Activated T-cell treated with anti-CD3 and anti-CD28 coated beads, Interleukin-2, amount 50 U/mL, for 48 hours (primary cell): ENCODE measurements at places on chromosomes 7 and 10.

- DNase-seq: no peak
These were observed at the start of gene CPXM2 for GRCh38 chr10:123891144-123892071. Gene CPXM2 (minus strand): TSS chr10:123891807. CDS start chr10:123891659, 148 bp downstream.

DNA sequence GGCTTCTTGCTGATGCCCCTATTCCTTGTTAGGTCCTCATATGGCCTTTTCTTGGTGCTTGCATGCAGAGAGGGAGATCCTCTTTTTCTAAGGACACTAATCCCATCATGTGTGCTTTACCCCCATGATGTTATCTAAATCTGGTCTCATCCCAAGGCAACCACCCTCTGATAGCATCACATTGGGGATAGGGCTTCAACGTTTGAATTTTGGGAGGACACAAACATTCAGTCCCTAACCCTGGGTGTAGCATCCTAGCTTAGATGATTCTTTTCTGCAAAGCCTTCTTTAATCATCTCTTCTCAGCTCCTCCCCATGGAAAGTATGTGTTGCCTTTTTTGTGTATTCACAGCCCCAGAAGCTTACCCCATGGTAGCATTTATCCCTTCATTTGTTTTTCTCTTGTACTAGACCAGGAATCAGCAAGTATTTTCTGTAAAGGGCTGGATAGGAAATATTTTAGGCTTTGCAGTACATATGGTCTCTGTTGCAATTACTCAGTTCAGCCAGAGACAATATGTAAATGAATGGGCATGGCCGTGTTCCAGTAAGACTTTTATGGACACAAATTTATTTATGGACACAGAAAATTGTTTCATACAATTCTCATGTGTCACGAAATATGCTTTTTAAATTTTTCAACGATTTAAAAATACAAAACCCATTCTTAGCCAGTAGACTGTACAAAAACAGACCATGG, 101.5 kb upstream of the CSTF2T start:
- DNase-seq: no peak

GRCh38 chr7:128666200-128666599, 5.9 kb upstream of the GARIN1A start:
- no peak for DNase-seq

GRCh38 chr10:88114368-88114767, 250.9 kb downstream of the PTEN start:
- DNase-seq: peak; percentile 47

DNA sequence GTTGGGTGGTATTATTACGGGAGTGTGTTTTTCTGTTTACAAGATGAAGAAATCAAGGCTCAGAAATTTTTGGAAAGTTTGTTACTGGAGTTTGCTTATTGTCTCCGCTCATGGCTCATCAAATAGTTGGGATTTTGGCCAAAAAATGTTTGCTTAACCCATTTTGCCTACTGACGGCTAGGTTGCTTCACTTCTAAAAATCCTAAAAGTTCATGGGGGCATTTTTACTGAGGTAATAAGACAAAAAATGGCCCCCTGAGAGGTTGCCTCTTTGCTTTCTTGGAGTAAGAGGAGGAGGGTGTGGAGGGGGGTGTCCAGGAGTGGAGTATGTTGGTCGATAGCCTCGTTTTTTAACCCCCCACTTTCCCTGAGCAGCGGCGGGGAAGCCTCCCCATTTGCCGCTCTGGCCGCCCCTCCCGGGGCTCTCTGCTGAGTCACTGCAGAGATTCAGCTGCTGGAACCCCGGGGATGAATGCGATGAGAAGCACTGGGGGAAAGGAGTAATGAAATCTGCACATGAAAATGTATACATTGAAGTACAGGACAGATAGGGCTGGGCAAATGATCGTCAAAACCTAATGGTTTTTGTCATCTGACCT, 1.5 kb downstream of the MEST start:
- no peak for DNase-seq

GRCh38 chr7:122616951-122617350, 82.0 kb downstream of the RNF133 start:
- DNase-seq: no peak

DNA sequence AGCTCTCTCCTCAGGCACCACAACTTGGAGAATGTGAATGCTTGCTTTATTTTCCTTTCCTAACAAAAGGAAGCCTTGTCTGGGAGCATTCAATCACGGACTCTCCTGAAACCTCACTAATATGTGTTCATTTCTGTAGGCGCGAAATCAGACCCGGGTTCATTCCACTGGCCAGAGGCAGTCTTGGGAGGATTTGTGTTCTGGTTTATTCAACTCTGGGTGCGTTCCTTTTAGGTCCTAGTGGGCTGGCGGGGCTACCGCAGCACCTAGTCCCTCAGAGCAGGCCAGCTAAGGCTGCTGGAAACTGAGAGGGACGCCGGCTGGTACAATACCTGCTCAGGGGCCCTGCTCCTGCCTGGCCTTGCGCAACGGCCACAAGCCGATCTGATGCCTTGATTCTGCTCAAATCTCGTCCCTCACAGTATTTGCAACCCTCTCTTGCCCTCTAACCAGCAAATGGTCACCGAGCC, 7.5 kb downstream of the HOXA4 start:
- no peak for DNase-seq

DNA sequence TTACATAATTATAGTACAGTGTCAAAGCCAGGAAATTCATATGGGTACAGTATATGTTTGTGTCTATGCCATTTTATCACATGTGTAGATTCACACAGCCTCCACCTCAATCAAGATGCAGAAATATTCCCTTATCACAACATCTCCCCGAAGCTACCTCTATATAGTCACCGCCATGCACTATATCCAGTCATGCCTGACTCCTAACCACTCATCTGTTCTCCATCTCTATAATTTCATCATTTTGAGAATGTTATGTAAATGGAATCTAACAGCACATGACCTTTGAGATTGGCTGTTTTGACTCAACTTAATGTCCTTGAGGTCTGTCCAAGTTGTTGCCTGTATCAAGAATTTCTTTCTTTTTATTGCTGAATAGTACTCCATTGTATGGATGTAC, 22.3 kb upstream of the SLC25A13 start:
- DNase-seq: no peak

DNA sequence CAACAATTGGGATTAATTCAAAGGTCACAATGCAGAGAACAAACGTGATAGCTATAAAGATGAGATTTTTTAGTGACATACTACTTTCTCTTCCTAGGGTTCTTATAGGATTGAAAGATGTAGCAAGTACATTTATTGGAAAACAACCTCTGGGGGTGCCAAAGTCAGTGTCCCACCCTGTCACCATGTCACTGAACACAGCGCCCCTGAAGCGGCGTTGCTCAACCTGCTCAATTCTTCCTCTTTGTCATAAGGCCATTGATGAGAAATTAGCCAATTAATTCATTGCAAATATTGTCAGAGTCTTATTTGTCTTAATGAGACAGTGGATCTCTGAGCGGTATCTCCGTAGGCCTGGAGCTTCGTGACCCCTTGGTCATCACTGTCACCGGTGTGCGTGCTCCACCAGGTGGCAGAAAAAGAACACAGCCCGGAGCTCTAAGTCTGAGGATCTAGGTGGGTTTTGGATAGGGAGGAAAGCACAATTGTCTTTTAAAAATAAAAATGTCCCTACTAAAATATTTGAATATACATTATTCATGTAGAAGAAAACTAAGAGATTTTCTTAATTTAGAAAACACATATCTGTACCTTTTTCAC, 362.6 kb downstream of the PAXIP1 start:
- no peak for DNase-seq

DNA sequence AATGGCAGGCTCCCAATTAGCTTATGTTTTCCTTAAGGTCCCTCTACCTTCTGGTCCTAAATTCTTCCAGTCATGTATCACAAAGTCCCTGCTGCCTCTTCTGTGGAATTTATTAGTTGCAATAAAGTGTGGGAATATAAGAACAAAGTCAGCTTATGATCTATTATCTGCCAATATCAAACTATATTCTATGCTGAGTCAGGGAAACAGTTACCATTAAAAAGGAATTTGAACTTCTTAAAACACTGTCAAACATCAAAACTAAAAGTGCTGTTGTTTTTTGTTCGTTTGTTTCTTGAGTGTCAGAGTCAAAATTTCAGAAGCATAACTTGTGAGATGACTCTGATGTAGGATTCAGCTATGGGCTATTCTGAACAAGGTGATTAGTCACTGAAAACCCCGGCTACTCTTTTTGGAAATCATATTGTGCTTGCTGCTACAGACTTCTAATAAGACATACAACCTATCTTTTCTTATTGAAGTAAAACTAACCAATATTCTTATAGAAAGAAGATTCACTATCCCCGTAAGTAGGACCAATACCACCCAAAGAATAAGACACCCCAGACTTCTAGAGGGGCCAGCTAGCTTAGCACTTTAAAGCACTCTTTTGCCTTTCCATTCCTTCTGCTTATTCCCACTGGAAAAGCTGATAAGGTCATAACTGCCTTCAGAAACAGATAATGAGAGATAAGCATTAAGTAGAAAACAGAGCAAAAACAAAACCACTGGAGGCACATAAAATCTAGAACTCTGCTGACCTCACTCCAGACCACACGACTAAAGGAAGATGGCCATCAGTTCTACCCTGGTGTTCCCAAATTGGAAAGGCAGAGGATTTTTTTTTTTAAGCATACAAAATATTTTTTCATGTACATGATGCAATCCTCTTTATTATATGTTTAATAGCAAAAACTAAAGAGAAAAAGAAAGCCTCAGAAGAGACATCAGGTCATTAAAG, 370.6 kb downstream of the PARD3 start:
- DNase-seq: no peak

DNA sequence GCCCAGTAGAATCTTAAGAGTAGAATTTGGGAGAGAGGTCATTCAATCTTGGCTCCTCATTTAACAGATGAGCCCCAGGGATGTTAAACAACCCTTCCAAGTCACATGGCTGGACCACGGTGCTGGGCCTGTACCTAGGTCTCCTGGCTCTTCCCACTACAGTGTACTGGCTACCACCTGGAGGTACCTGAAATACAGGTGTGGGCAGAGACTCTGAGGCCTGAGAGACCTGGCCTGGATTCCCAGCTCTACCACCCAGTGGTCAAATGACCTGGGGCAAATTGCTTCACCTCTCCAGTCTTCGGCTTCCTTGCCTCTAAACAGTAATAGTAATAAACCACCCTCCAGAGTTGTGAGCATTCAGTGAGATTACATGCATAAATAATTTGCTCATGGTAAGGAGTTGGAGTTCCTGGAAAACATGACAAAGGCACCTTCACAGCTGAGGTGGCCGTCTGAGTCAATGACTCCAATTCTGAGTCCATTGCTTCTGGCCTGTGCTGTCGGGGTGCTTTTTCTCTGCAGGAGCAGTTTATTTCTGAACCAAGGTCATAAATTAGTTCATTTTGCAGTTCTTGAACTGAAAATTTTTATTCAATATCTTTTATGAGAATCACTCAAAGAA, 2.7 kb downstream of the GOT1 start:
- DNase-seq: no peak

DNA sequence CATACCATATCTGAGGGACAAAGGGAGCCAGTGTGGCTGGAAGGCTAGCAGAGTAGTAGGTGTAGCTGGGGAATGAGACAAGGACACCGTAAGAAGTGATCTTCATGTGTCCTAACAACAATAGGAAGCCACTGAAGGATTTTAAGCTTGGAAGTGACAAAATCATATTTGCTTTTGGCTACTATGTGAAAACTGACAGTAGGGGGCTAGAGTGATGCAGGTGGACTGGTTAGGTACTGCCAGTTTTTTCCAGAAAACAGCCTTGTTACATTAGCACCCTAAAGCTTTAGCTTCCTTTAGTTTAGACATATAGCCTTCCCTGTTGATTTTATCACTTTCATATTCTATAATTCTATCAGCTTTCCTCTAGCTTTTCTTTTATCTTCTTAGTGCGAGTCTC, 637.1 kb downstream of the ANKRD7 start:
- no peak for DNase-seq

- no peak for DNase-seq
These were observed 26.5 kb upstream of the TMEM229A start for GRCh38 chr7:124059375-124059774.

- no peak for DNase-seq
These were observed 22.2 kb downstream of the LANCL2 start for GRCh38 chr7:55387062-55387965.

DNA sequence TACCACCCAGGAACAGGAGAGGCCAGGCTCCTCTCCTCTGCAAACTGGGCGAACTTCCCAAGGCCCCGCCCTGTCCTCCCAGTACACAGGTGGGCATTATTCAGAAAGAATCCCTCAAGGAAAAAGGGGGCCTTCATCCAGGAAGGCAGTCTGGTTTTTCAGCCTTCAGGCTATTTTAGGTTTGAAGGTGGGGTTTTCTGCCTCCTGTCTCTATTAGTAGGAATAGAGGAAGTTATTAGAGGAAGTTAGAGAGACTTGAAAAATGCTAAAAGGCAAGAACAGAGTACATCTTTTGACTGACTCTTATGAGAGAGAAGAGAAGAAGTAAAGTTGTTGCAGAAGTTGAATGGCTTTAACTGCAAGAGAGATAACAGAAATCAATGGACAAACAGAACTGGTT, 250.9 kb upstream of the SORCS1 start:
- DNase-seq: no peak

GRCh38 chr7:28573059-28573553, 160.8 kb downstream of the CREB5 start:
- DNase-seq: no peak
